CMK (cell line): ENCODE measurements at places on chromosomes 12 and 14.

DNA sequence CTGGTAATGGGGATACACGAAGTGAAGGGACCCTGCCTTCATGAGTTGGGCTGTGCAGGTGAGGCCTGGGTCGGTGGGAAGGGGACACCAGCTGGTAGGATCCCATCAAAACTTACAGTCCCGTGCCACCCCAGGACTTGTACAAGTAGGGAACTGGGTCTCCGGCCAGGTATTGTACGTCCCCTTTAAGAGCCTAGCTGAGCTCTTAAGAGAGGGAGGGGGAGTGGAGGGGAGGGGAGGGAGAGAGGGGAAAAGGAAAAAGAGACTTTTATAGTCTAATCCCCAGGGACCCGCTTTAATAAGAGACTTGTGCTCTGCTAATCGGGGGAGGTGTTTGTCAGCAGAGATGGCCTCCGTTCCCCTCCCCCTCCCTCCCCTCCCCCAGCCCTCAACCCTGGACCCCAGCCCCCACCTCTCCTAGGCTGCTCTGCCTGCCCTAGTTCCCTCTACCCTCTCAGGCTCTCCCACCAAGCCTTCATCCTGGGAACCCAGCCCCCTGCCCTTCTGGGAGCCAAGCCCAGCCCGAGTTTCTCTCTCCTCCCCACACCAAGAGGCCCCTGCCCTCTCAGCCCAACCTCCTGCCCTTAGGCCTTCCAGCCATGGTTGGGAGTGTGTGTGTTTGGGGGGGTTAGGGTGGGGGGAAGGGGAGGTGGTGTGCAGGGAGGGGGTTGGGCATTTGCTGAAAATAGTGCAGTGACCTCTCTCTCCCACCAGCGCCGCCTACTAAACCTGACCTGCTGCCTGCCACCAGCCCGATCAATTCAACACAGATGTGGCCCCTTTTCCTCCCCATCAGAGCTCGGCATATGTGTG lies 2.6 kb downstream of the GDF11 start:
- no peak for DNase-seq

- no peak for DNase-seq
Observed at GRCh38 chr12:103244596-103244995, 251.2 kb downstream of the C12orf42 start.

DNA sequence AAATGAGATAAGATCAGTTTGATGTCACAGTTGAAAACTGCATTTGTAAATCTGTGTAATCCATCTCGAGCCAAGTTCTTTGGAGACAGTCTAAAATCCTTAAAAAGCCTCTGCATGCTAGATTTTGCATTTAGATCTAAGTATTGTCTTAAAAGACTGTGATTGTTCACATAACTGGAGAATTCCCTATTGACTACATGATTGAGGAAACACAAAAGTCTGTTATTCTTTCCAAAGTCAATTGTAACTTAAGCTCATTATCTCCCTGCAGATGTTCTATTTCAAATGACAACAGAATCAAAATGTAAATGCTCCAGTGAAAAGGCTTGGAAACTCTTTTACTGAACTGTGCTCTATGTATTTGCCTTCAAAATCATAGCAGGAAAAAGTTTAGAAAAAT lies 77.8 kb downstream of the MYF5 start:
- DNase-seq, result no peak

DNA sequence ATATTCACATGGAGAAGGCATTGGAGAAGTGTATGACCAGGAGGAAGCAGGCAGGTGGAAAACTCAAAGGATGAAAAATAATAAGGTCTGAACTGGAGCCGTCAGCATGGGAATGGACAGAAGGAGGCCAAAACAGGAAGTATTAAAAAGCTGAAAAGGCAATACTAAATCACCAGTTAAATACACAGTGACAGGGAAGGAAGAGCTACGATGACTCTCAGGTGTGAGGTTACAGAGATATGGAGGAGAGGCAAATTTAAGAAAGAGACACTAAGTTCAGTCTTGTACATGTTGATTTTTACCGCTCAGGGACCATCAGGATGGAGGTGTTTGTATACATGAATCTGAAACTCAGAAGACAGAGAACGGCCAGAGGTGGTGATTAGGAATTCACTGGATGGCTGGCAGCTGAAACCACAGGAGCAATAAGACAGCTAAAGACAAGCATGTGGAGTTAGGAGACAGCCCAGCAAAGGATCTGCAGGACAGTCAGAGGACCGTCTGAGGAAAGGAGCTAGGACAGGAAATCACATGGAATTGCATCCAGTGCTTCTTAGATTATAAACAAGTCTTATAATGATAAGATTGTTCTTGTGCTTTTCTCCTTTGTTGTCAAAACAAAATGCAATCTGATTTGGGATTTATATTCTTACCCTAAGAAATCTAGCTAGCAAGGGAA lies 33.9 kb upstream of the CDKN3 start:
- DNase-seq, result no peak

- no peak for DNase-seq
Observed at GRCh38 chr12:62882140-62882539, 52.8 kb downstream of the PPM1H start.

DNA sequence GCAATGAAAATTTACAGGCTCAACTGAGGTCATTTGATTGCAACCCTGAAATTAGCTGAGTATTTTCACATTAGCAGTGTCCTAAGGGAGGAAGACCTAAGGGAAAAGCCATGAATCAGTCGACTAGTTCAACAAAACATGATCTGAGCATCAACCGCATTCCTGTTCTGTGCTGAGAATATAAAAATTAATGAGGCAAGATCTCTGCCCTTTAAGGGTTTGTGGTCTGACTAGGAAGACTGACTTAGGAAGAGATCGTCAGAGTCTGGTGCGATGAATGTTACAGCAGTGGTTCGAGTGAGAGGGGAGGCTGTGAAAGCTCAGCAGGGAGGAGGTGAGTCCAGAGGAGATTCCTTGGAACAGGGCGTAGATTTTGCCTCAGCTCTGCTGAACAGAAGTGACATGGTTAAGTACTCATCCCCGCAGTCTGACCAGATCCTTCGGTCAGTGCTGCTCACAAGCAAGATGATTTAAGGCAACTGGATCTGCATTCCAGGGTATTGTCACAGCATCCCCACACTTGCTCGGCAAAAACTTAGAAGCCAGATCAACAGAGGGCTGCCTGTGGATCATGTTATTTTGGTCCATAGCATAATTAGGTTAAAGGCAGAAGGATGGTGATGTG lies 49.6 kb downstream of the BMAL2 start:
- DNase-seq, result no peak

- DNase-seq, result no peak
Observed at GRCh38 chr12:68824131-68824530, 16.2 kb downstream of the MDM2 start.

DNA sequence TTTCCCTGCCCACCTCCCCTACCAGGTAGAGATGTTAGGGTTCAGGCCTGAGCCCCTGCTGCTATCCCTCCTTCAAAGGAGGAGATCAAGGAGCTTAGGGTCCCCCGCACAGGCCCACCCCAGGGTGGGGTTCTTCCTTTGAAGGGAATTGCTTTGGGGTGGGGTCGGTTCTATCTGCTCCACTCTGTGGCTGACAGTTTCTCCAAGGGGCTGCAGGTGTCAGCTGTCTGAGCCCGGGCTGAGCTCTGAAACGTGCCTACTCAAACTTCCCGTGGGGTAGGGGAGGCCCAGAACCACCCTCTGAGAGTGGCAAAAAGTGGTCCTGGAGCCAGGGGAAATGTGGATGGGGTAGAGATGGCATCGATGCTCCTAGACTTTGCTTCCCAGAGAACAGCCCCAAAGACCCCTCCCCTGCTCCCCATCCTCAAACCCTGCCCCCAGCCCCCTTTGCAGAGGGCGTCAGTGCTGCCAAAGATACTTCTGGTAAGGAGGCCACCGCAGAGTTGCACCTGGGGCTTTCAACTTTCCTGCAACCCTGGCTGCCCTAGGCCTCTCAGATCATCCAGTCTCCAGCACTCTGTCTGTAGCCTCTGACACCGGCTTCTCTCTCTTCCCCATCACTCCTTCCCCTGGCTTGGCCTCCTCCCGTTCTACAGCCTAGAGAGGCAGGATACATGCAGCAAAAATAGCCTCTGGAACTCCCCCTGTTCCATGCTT lies 6.3 kb upstream of the CD4 start:
- no peak for DNase-seq

- DNase-seq, result no peak
Observed at GRCh38 chr12:65278576-65279368, at the start of gene MSRB3. MSRB3 (plus strand) TSS chr12:65278683; CDS start chr12:65308580, 29,897 bp downstream.

DNA sequence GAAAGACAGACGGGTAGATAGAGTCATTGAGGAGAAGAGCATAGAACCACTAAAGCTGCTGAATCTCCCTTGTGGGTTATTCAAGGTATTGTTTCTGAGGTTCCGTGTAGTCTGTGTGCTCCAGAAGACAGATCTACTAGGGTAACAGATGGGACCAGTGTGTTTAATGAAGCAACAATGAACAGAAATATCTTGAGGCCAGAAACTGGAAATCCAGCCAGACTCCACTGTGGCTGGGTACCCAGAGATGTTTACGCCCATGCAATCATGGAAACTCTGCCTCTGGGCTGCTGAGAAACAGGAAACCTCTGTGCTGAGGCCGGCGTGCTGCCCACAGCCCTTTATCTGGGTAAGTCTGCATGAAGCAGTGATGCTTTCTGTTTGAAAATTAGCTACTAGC lies 8.3 kb downstream of the PROX2 start:
- no peak for DNase-seq

GRCh38 chr12:122934722-122935121 lies 31.5 kb downstream of the ABCB9 start:
- no peak for DNase-seq

- DNase-seq, result no peak
Observed at GRCh38 chr12:64457032-64457431, 5.1 kb downstream of the TBK1 start.

- no peak for DNase-seq
Observed at GRCh38 chr14:75066691-75067090, 2.8 kb upstream of the ZC2HC1C start.

DNA sequence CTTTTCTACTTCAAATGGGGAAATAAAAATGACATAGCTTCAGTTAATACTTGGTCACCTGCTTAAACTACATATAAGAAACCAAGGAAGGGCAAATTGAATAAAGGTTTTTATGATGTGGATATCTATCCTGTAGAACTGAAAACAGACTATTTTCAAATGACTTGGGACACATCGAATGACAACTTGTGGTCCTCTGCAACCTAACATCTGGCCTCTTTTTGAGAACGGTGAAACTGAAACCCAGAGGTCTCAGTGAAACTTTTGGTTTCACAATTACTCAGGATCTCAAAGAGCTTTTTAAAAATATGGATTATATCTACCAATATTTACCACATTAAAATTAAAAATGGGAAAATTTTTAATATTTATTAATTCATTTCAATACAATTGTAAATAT lies 65.2 kb downstream of the PPP2R5E start:
- DNase-seq, result no peak

DNA sequence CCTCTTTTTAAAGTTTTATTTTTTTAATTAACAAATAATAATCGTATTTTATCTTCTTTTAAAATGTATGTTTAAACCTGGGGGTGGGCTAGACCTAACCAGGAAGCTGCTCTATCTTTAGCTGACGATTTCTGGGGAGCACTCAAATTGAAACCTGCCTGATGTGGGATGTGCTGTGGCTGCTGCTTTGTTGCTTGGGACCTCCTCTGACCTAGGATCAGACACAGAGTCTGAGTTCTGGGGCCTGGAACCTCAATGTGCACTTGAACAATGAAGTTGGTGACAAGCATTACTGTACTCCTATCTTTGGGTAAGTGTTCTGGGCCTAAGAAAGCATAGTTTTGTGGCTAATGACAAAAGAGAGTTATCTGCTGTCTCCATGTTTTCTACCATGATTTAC lies 386.7 kb downstream of the DAD1 start:
- DNase-seq, result no peak

- no peak for DNase-seq
Observed at GRCh38 chr12:116592731-116593130, 33.5 kb downstream of the MAP1LC3B2 start.

- no peak for DNase-seq
Observed at GRCh38 chr12:130073721-130074120, 88.5 kb upstream of the FZD10 start.

DNA sequence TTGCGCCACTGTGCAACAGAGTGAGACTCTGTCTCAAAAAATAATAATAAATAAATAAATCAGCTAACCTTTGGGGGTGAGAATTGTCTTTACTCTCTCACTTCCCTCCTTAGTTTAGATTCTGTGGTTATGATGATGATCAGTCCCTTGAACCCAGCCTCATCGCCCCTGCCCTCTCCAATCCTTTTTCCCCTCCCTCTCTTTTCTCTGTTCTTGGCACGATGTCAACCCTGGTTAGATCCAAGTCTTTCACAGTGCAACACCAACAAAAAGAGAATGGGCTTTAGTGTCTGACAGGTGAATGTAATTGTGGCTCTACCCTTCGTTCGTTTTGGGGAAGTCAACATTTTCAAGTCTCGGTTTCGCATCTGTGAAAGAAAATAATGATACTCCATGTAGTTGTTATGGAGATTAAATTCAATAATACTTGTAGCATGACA lies 59.0 kb downstream of the NTN4 start:
- DNase-seq, result no peak

GRCh38 chr12:3491938-3492792 lies 1.2 kb downstream of the PRMT8 start:
- no peak for DNase-seq

DNA sequence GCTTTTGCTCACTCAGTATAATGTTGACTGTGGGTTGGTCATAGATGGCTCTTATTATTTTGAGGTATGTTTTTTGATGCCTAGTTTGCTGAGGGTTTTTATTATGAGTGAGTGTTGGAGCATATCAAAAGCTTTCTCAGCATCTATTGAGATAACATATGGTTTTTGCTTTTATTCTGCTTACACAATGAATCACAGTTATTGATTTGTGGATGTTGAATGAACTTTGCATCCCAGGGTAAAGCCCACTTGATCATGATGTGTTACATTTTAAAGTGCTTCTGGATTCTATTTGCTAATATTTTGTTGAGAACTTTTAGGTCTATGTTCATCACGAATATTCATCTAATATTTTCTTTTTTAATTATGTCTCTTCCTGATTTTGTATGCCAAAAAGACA lies 1260.3 kb downstream of the TMEM121 start:
- no peak for DNase-seq

GRCh38 chr12:40907115-40907527 lies 214.9 kb downstream of the CNTN1 start:
- no peak for DNase-seq

DNA sequence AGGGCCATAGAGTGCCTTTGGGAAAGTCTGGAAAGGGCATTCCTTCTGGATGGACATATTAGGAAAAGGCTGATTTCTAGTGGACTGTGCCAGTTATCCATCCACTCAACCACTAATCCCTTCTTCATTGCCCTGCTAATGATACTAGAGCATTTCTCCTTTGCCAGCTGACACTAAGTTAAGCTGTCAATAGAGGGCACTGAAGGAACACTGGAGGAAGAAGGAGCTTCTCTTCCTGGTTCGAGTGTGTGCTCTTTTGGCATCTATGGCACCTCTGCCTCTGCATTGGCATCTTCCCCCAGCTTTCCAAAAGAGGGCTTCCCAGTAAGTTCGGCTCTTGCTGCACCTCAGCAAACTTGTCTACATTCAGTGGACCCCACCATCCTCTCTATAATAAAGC lies 165.4 kb downstream of the DERA start:
- no peak for DNase-seq

- DNase-seq, result no peak
Observed at GRCh38 chr12:122560138-122560537, 33.1 kb downstream of the KNTC1 start.
